ENCODE measurements at places on chromosomes 5 and 9.

GRCh38 chr9:97536480-97536879 is 35.0 kb downstream of the TMOD1 start:
- H3K36me3 ChIP-seq: peaks cover 15% of the 10 kb centered on the region
- H3K4me3 ChIP-seq: no peak overlapping the region
- H3K27me3 ChIP-seq: no peaks in the 10 kb centered on the region
- peaks cover 32% of the 10 kb centered on the region for H3K4me1 ChIP-seq
- H3K27ac ChIP-seq: no peak overlapping the region

DNA sequence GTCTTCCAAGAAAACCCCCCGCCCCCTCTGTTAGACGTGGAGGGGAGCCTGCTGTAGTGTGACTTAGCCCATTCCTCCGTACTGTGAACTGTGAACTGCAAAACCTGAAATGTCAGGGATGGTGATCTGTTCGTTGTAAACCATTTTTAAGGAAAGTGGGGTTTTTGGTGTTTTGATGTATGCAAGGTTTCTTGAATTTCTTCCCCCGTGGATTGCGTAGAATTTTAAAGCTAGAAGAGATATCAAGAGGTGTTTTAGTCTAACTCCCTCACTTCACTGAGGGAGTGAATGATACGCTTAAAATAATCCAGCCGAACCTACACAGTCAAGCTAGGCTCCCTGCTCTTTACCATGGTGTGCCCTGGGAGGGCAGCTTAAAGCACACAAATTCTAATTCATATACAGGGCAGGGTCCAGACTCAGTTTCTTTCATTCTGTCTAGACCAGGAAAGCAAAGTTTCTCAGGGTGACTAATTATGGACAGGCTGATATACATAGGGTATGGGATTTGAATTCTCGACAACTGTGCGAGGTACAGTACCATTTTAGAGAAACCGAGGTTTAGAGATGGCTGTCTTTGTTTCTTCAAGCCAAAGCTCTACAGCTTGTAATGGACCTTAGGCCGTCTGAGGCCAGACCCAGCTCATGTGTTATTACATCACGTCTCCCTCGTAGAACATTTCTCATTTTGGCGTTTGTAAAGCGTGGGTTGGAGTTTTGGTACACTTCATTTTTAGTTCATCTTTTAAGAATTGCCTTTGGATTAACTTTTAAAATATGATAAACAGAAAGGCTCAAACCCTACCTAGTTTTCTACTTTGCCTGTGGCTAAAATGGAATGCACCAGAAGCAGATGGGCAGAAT is 2.7 kb downstream of the PTGER4 start:
- H3K4me3 ChIP-seq: peak overlapping the region; percentile 81
- H3K4me1 ChIP-seq: peaks cover 6% of the 10 kb centered on the region
- peak overlapping the region; percentile 23 for H3K27ac ChIP-seq
- H3K36me3 ChIP-seq: no peaks in the 10 kb centered on the region

GRCh38 chr9:137721899-137722298 is 103.1 kb downstream of the EHMT1 start:
- DNase-seq: no peak
- H3K27me3 ChIP-seq: no peaks in the 10 kb centered on the region
- H3K4me3 ChIP-seq: no peak overlapping the region
- H3K36me3 ChIP-seq: peaks cover 60% of the 10 kb centered on the region
- H3K27ac ChIP-seq: no peak overlapping the region

- H3K4me3 ChIP-seq: no peak overlapping the region
- H3K27me3 ChIP-seq: no peaks in the 10 kb centered on the region
- no peak overlapping the region for H3K27ac ChIP-seq
- DNase-seq: no peak
Measured at GRCh38 chr5:174527916-174528540, 196.4 kb upstream of the MSX2 start.

- no peak for DNase-seq
- H3K4me3 ChIP-seq: peak overlapping the region; percentile 70
- peak overlapping the region; percentile 91 for H3K27ac ChIP-seq
Measured at GRCh38 chr5:102753889-102754766, 977 bp upstream of the PAM start.

DNA sequence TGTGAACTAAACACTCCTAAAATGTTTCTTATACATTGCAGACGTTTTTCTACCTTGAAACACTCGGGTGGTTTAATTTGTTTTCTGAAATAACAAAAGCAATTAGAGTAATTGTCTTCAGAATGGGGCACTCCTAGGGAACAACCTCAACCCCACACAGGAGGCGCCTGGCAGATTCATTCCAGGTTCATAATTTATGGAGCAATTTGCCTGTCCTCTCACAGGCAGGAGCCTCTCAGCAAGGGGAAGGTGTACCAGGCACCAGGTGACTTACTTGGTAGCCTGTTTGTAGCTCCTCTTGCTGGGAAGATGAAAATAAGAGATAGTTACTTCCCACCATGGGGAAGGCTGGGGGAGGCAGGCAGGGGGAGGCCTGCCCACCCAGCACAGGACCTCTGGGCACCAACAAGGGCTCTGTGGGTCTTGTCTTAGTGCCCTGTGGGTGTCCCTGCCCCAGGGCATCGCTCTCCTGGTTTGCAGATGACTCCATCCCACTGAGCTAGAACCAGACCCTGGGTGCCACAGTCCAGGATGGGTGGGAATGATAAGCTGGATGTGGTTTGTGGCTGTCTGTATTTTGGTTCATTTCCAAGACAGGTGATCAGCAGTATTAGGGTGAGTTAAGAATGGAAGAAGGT is 144.4 kb downstream of the FSTL4 start:
- no peaks in the 10 kb centered on the region for H3K36me3 ChIP-seq
- DNase-seq: no peak
- H3K4me3 ChIP-seq: no peak overlapping the region
- no peaks in the 10 kb centered on the region for H3K27me3 ChIP-seq
- H3K27ac ChIP-seq: no peak overlapping the region
- no peaks in the 10 kb centered on the region for H3K4me1 ChIP-seq

GRCh38 chr5:17218353-17219005 is 1.0 kb downstream of the BASP1 start:
- H3K36me3 ChIP-seq: no peaks in the 10 kb centered on the region
- no peaks in the 10 kb centered on the region for H3K4me1 ChIP-seq
- DNase-seq: no peak
- H3K27me3 ChIP-seq: no peaks in the 10 kb centered on the region
- peak overlapping the region; percentile 62 for H3K4me3 ChIP-seq

DNA sequence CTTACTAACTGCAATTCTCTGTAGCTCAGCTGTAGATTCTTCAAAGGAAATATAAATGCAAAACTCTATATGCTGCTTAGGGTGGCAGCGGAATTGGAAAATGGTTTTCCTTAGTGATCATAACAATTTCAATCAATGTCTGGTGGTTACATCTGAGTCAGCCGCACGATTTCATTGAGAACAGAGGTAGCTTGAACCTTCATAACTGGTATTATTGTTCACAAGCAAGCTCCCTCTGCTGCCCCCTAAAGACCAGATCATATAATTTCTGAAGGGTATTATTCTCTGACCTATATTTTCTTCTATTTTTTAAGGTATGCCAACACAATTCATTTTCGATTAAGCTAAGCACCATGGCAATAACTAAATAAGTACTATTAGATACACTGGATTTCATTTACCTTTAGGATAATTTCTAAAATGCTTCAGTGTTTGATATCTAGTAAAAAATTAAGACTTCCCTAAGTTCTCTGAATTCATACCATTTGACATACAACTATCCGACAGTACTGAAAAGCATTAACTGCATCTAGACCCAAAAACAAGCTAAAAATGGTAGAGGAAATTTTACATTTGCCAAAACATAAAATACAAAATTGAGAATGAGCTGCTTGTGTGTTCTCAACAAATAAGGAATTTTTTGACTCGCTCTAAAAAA is 181.1 kb upstream of the SPEF2 start:
- no peak for DNase-seq
- no peaks in the 10 kb centered on the region for H3K4me1 ChIP-seq
- H3K36me3 ChIP-seq: no peaks in the 10 kb centered on the region
- H3K27me3 ChIP-seq: no peaks in the 10 kb centered on the region

- no peaks in the 10 kb centered on the region for H3K36me3 ChIP-seq
- H3K4me1 ChIP-seq: no peaks in the 10 kb centered on the region
- no peak for DNase-seq
- H3K27ac ChIP-seq: no peak overlapping the region
Measured at GRCh38 chr9:104608336-104608735, 2.9 kb upstream of the OR13C2 start.

- H3K4me1 ChIP-seq: no peaks in the 10 kb centered on the region
- H3K27ac ChIP-seq: no peak overlapping the region
- H3K4me3 ChIP-seq: no peak overlapping the region
- H3K36me3 ChIP-seq: no peaks in the 10 kb centered on the region
- no peak for DNase-seq
Measured at GRCh38 chr9:15403155-15403554, 19.5 kb upstream of the SNAPC3 start.

GRCh38 chr5:180332861-180333260 is 20.3 kb downstream of the GFPT2 start:
- H3K4me3 ChIP-seq: no peak overlapping the region
- no peaks in the 10 kb centered on the region for H3K27me3 ChIP-seq
- no peaks in the 10 kb centered on the region for H3K36me3 ChIP-seq
- DNase-seq: no peak
- H3K27ac ChIP-seq: no peak overlapping the region

- DNase-seq: no peak
- H3K36me3 ChIP-seq: no peaks in the 10 kb centered on the region
Measured at GRCh38 chr5:53039855-53040254, 50.7 kb downstream of the ITGA2 start.

DNA sequence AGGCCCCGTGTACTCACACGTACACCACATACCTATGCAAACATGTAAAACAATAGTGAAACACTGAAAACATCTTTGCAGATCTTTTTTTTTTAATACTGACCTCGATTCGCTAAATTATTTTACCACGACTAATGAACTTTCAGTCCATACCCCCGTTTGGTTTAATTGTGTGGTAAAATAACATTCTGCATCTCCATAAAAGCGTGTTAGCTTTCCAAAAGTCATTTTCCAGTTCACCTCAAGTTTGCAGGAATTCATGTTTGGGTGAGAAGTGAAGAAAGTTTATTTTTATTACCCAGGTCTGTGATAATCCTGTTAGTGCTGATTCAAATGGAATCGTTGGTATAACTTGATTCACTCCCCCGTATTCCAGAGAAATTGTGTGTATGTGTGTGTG is 652 bp downstream of the ARSK start:
- DNase-seq: no peak
- peaks cover 7% of the 10 kb centered on the region for H3K36me3 ChIP-seq
- peaks cover 25% of the 10 kb centered on the region for H3K4me1 ChIP-seq
- H3K27me3 ChIP-seq: no peaks in the 10 kb centered on the region
- peak overlapping the region; percentile 55 for H3K4me3 ChIP-seq

DNA sequence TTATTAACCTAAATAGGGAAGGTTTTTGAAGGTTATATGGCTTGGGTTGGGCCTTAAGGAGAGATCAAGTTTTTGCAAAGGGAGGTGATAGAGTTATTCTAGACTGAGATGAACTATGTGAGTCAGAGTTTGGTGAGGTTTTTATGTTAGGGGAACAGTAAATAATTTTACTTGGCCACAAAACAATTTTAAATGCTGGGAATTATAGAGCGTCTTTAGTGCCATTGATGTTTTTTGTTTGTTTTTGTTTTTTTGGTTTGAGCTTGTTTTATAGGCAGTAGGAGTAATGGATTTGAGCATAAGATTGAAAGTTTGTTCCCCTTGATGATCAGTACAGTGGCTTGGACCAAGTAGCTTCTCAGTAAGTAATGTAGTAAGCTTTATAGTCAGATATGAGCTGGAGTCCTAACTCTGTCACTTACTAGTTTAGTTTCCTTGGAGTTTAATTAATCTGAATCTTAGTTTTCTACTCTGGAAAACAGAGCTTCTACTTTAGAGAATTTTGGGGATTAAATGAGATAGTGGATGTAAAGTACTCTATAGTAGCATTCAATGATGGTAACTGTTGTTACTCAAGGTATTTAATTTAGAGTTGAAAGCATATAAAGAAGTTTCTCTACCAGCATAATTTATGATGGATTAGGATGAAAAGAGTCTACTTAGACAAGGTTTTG is 2.9 kb downstream of the NAA35 start:
- H3K36me3 ChIP-seq: no peaks in the 10 kb centered on the region
- H3K4me3 ChIP-seq: no peak overlapping the region
- H3K27me3 ChIP-seq: no peaks in the 10 kb centered on the region
- H3K4me1 ChIP-seq: peaks cover 12% of the 10 kb centered on the region
- no peak for DNase-seq
- no peak overlapping the region for H3K27ac ChIP-seq

- no peak for DNase-seq
- H3K4me1 ChIP-seq: no peaks in the 10 kb centered on the region
- no peak overlapping the region for H3K27ac ChIP-seq
- H3K27me3 ChIP-seq: no peaks in the 10 kb centered on the region
- H3K36me3 ChIP-seq: no peaks in the 10 kb centered on the region
Measured at GRCh38 chr5:98705841-98706240, 67.6 kb upstream of the RGMB start.

- no peak overlapping the region for H3K4me3 ChIP-seq
- peaks cover 33% of the 10 kb centered on the region for H3K27me3 ChIP-seq
- H3K36me3 ChIP-seq: no peaks in the 10 kb centered on the region
- H3K4me1 ChIP-seq: peaks cover 37% of the 10 kb centered on the region
- DNase-seq: no peak
- H3K27ac ChIP-seq: peak overlapping the region; percentile 74
Measured at GRCh38 chr5:141881886-141882285, 3.7 kb upstream of the PCDH1 start.

GRCh38 chr9:101977614-101978210 is 239.3 kb upstream of the GRIN3A start:
- no peak for DNase-seq
- no peak overlapping the region for H3K27ac ChIP-seq
- H3K4me3 ChIP-seq: no peak overlapping the region
- no peaks in the 10 kb centered on the region for H3K36me3 ChIP-seq
- H3K4me1 ChIP-seq: no peaks in the 10 kb centered on the region
- no peaks in the 10 kb centered on the region for H3K27me3 ChIP-seq

DNA sequence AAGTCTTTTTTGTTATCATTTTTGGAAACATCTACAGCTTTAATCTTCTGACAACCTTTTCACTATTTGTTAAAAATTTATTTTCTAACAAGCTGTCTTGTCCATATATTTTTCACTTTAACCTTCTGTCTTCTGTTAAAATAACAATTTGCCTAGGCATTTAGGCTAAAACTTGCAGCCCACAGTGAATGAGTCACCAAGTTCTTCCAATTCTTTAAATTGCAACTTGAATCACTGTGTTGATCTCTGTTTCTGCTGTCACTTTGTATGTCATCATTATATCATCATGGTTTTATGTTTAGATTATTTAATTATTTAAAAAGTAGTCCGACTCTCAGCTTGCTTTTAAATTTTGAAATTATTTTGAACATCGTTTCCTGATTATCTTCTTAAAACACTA is 473.8 kb upstream of the PTPRD start:
- H3K36me3 ChIP-seq: no peaks in the 10 kb centered on the region
- no peaks in the 10 kb centered on the region for H3K4me1 ChIP-seq
- H3K27ac ChIP-seq: no peak overlapping the region

DNA sequence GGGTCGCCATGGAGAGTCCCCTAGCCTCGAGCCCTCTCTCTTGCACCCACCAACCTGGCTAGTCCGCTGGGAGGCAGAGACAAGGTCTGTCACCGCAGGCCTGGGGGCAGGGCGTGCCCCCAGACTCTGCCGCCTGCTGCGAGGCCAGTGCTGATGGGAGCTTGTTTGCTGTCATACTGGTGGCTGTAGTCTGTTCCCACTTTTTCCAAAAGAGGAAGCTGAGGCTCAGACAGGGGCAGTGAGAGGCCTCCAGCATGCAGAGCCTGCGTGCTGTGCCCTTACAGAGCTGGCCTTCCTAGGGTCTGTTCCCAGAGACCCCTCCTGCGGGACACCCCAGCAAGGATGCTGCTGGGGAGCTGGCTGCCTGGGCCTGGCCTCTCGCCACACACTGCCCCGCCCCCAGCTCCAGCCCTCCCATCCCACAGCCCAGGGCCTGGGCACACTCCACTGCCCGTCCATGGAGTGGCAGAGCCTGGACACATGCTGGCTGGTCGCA is 21.0 kb upstream of the SUSD3 start:
- no peaks in the 10 kb centered on the region for H3K4me1 ChIP-seq
- H3K36me3 ChIP-seq: no peaks in the 10 kb centered on the region
- DNase-seq: no peak
- no peak overlapping the region for H3K4me3 ChIP-seq
